Activated T-helper 2 cell treated with anti-CD3 and anti-CD28 coated beads, Interferon-gamma antibody, Interleukin-2, Interleukin-4, amounts not matched to agents 10 μg/mL and 5 μg/mL and 100 μg/mL, durations not matched to agents 14 hours and 24 hours and 36 hours (primary cell): ENCODE measurements at places on chromosomes 12 and 14. TPM values are rescaled to one million over a fixed set of nuclear protein-coding genes. Genes with fewer than 3 reads are reported as not detected.

Gene C12orf50
- total RNA-seq, result not detected in 2 replicates

Gene KLHL33
- 0.07 TPM in 1 of 2 replicates, not detected in the other for total RNA-seq

Gene KERA
- total RNA-seq, result not detected in 2 replicates

Gene CLMN
- 0.51 and 1.3 TPM in 2 replicates for total RNA-seq

Gene TSPAN19
- total RNA-seq, result not detected in 2 replicates

Gene ZDHHC22
- total RNA-seq, result not detected in 2 replicates

Gene CCDC175
- total RNA-seq, result not detected in 2 replicates

Gene MIP
- total RNA-seq, result not detected in 2 replicates

Gene STAB2
- total RNA-seq, result not detected in 2 replicates

Gene P2RX7
- 6.5 and 6.6 TPM in 2 replicates for total RNA-seq

Gene APOF
- total RNA-seq, result not detected in 2 replicates

Gene SBNO1
- total RNA-seq, result 51.1 and 52.2 TPM in 2 replicates

Gene CAPZA3
- not detected in 2 replicates for total RNA-seq

Gene SERPINA9
- not detected in 2 replicates for total RNA-seq

Gene HAL
- total RNA-seq, result 0.30 and 0.57 TPM in 2 replicates

Gene RASSF9
- not detected in 2 replicates for total RNA-seq

Gene IL26
- total RNA-seq, result 0.27 and 0.30 TPM in 2 replicates

Gene PRIMA1
- not detected in 2 replicates for total RNA-seq

Gene FAM181A
- not detected in 2 replicates for total RNA-seq

DNA sequence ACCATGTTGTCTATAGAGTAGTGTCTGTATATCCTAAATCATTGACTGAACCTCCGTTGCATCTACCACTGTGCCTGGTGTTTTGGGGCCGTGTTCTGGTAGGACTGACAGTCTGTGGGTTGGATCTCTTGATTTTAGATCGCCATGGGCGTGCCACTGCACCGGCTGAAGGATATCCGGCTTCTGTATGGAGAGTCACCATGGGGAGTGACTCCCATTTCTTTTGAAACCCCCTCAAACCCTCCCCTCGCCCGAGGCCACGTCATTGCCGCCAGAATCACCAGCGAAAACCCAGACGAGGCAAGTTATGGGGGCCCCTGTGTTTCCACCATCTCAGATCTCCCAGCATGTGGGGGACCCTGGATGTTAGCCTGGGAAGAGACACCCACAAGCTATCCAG is 69.1 kb downstream of the ACACB start:
- H3K4me1 ChIP-seq, result no peaks in the 10 kb centered on the region
- no peaks in the 10 kb centered on the region for H3K27me3 ChIP-seq
- no peak overlapping the region for H3K27ac ChIP-seq
- H3K4me3 ChIP-seq, result no peak overlapping the region
- H3K36me3 ChIP-seq, result peaks cover 3% of the 10 kb centered on the region

DNA sequence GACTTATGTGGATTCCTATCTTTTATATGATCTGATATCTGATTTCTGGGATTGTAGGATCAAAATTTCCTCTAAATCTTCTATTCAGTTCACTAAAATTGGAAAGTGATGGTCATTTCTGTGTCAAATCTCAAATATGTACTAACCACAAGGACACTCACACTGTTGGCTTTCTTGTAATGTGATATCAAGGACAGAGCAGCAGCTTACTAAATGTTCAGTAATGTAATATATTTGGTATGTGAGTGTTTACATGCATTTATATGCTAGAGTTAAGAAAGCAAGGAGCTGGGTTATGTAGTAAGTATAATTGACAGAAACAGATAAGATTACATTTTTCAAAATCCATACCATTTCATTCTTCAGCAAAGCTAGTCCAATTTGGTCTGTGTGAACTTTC is 16.5 kb downstream of the PUS7L start:
- no peaks in the 10 kb centered on the region for H3K27me3 ChIP-seq
- peaks cover 57% of the 10 kb centered on the region for H3K36me3 ChIP-seq
- H3K4me3 ChIP-seq, result no peak overlapping the region
- H3K4me1 ChIP-seq, result peaks cover 3% of the 10 kb centered on the region

GRCh38 chr14:77880056-77880455 is 80.1 kb downstream of the ADCK1 start:
- no peak overlapping the region for H3K27ac ChIP-seq
- no peak overlapping the region for H3K4me3 ChIP-seq
- H3K27me3 ChIP-seq, result no peaks in the 10 kb centered on the region
- no peak for DNase-seq

- no peak overlapping the region for H3K27ac ChIP-seq
- H3K36me3 ChIP-seq, result no peaks in the 10 kb centered on the region
Measured at GRCh38 chr12:99029511-99030271, 384.6 kb downstream of the APAF1 start.

DNA sequence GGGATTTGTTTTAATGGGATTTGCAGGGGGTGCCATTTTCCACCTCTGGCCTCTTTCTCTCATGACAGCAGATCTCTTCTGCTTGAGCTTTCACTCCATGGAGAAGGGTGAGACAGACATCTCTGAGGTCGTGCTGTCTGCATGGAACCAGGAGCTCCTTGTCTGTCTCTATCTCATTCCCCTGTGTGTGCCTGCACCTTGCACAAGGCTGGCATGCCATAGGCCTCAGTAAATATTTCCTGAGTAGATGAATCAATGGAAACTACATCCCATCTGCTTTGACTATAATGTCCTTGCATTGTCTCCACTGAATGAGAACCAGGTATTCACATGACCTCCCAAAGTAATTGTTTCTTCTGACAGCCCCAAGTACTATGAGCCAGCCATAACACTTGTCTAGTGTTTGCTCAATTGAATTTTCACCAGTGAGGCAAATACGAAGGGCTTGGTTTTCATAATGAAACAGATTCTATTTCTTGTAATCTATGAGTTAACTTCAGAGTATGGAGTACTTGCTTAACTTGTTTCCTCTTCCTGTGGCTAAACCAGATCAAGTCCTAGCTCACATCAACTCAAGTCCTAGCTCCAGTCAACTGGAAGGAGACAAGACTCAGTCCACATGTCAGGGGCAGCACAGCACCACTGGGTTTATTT is 32.3 kb downstream of the KCNK13 start:
- H3K4me3 ChIP-seq, result no peak overlapping the region
- H3K36me3 ChIP-seq, result peaks cover 5% of the 10 kb centered on the region
- peak overlapping the region; percentile 64 for H3K27ac ChIP-seq
- H3K4me1 ChIP-seq, result peaks cover 12% of the 10 kb centered on the region

GRCh38 chr14:56580221-56580711 is 668 bp downstream of the TMEM260 start:
- H3K4me1 ChIP-seq, result peaks cover 26% of the 10 kb centered on the region
- H3K4me3 ChIP-seq, result peak overlapping the region; percentile 91
- H3K36me3 ChIP-seq, result peaks cover 3% of the 10 kb centered on the region
- H3K27me3 ChIP-seq, result no peaks in the 10 kb centered on the region
- DNase-seq, result no peak

- peak within 1 kb of the TSS; percentile 83 for H3K4me3 ChIP-seq
- no peak within 1 kb of the TSS for H3K27ac ChIP-seq
- peaks cover 11% of the 10 kb centered on the region for H3K4me1 ChIP-seq
- peaks cover 58% of the 10 kb centered on the region for H3K27me3 ChIP-seq
Measured at GRCh38 chr12:22334410-22335100, at the start of gene ST8SIA1. TSS of gene ST8SIA1 (minus strand) at chr12:22334707. CDS start at chr12:22334232, 475 bp downstream.

GRCh38 chr12:122413516-122414404 is 8.7 kb downstream of the CLIP1 start:
- no peak for DNase-seq
- no peak overlapping the region for H3K4me3 ChIP-seq
- H3K27me3 ChIP-seq, result no peaks in the 10 kb centered on the region

DNA sequence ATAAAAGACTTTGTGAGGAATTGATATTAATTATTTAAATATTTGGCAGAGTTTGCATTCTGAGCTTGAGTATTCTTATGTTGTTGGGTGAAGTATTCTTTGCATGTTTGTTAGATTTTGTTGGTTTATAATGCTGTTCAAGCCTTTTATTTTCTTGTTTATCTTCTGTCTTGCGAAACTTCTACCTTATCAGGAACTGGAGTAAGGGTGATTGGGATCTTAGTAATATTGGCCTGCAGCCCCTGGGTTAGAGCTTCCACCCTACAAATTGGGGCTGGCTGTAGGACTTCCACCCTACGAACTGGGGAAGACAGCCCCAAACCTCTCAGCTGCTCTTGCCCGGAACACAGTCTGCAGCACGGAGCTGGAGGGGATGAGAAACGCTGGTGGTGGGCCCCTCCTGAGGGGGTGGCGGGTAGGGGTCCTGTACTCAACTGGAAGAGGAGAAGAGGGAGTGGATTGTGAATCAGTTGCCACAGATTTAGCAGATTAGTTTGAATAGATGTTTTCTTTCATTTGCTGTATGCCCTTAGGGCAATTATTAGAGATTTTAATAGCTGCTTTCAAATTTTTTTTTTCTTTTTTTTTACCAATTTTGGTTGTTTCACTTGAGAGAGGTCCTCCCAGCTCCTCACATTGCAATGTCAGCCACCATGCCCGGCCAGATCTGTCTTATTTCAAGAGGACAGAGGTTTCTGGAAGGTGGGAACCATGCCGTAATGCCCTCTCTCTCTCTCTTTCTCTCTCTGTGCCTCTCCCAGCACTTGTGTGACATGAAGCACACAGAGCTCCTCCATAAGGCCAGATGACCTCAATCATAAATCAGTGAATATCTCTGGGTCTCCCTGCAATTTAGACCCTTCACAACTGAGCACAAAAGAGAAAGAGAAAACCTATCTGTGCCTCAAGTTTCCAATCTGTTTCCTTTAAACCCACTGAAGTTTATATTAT is 123.4 kb downstream of the DICER1 start:
- H3K27me3 ChIP-seq, result peaks cover 3% of the 10 kb centered on the region
- no peak overlapping the region for H3K4me3 ChIP-seq
- H3K27ac ChIP-seq, result no peak overlapping the region

GRCh38 chr12:67943141-67943892 is 45.9 kb upstream of the IFNG-AS1 start:
- H3K4me1 ChIP-seq, result peaks cover 1% of the 10 kb centered on the region
- H3K27me3 ChIP-seq, result peaks cover 16% of the 10 kb centered on the region
- H3K36me3 ChIP-seq, result no peaks in the 10 kb centered on the region
- no peak overlapping the region for H3K27ac ChIP-seq

DNA sequence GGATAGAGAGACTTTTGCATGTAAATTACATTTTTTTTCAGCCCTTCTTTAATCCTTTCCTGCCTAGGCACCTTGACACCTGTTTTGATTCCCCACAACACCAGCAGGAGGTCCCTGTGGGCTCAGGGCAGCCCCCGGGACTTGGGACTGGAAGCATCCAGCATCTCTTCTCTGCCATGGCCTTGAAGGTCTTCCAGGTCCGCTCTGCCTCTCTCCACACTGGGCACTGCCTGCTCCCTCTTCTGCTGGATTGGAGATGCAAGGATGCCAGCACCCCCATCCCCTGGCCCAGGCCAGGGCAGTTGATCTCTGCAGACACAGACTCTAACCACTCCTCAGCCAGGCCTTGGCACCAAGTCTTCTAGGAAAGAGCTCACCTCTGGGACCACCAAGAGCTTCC is 134.5 kb upstream of the C14orf180 start:
- DNase-seq, result peak; percentile 2
- H3K4me3 ChIP-seq, result no peak overlapping the region
- no peaks in the 10 kb centered on the region for H3K4me1 ChIP-seq

DNA sequence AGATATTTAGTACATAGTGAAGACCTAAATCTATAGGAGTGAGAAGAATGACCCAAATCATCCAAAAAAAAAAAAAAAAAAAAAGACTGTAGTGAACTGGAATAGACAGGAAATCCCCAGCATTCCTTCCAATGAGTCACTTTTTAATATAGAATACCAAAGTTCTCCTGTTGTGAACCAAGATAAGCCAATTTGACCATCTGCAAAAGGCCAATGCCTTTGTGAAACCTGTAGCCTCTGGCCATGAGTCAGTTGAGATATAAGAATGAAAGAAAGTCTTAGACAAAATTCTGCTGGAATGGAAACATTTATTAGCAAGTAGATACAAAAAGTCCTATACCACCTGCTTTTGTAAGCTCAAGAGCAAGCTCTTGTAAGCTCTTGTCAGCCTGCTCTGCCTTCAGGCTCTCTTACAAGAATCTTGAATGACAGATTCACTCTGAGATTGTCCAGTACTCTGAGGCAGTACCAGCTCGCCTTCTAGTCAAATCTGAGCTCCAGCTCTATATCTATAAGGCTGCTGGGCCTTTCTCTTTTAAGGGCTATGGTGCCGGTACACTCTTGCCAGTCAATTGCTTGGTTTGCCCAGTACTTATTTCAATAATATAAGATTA is 243.0 kb upstream of the TMTC1 start:
- no peak overlapping the region for H3K27ac ChIP-seq
- DNase-seq, result no peak
- no peaks in the 10 kb centered on the region for H3K27me3 ChIP-seq
- no peaks in the 10 kb centered on the region for H3K4me1 ChIP-seq

GRCh38 chr12:108367436-108367835 is 28.3 kb upstream of the CMKLR1 start:
- H3K27me3 ChIP-seq, result no peaks in the 10 kb centered on the region
- H3K27ac ChIP-seq, result no peak overlapping the region
- no peak for DNase-seq

DNA sequence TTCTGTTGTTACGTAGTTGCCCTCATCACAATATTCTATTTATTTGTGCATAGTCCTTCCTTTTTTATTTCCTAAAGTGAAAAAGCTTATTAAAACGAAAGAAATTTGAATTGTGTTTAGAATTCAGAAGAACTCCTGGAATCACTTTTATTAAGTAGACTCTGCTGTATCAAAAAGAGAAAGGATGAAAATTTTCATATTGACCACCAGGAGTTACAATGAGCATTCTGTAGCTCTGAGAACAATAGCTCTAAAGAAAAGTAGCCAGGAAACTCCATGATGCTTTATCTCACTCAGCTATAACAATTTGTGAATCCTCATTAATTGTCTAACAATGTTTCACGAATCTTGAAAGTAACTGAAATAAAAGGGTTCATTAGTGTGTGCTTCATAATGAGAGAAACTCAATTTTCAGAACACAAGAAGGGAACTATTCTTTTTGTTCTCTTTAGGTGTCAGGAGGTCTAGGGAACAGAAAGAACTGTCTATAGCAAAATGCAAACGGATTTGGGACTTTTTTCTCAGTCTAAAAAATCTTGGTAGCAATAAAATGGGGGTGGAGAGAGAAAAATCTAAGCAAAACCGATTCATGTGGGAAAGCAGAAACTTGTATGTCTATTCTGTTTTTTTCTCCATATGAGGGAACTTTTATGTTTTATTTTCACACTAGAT is 19.3 kb downstream of the ASCL1 start:
- no peaks in the 10 kb centered on the region for H3K36me3 ChIP-seq
- H3K4me1 ChIP-seq, result no peaks in the 10 kb centered on the region
- H3K27ac ChIP-seq, result no peak overlapping the region

DNA sequence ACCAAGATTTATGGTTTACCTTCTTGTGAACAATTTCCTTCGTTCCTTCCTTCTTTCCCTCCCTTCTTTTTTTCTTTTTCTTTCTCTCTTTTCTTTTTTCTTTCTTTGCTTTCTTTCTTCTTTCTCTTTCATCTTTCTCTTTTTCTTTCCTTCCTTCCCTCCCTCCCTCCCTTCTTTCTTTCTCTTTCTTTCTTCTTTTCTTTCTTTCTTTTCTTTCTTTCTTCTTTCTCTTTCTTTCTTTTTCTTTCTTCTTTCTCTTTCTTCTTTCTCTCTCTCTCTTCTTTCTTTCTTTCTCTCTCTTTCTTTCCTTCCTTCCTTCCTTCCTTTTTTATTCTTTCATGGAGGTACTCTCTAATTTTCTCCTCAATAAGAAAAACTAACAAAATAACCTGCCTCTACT is 462.1 kb upstream of the ATP2B1 start:
- no peaks in the 10 kb centered on the region for H3K4me1 ChIP-seq
- H3K27me3 ChIP-seq, result no peaks in the 10 kb centered on the region
- H3K4me3 ChIP-seq, result no peak overlapping the region
- no peak overlapping the region for H3K27ac ChIP-seq

- no peaks in the 10 kb centered on the region for H3K36me3 ChIP-seq
- no peak for DNase-seq
- H3K4me1 ChIP-seq, result no peaks in the 10 kb centered on the region
- no peak overlapping the region for H3K27ac ChIP-seq
Measured at GRCh38 chr14:32710231-32710671, 228.4 kb upstream of the NPAS3 start.
